NCI-H524 (cell line): ENCODE measurements at places on chromosomes 5 and 9.

- DNase-seq: peak; percentile 72
Measured at GRCh38 chr5:83472508-83473345, 1.2 kb downstream of the VCAN start.

GRCh38 chr5:16492398-16493140 is 27.0 kb upstream of the ZNF622 start:
- DNase-seq: peak; percentile 53

DNA sequence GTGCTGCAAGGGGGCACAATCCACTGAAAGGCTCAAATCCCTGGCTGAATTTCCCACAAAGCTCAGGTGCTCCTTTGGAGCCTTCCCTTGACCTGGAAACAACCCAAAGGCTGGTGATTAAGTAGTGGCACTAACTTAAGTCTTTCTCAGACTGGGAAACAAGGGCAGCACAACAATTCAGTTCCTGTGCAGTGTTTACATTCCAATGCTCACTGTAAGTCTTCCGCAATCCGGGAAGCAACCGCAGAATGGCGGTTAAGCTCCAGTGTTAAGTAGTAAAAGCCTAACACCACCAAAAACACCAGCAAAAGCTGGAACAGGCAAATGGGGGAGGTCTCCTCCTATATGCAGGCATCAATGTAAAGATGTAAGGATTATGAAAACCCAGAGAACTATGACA is 117.2 kb downstream of the TRPM3 start:
- no peak for DNase-seq

- DNase-seq: no peak
Measured at GRCh38 chr9:36134761-36135505, 1.6 kb upstream of the GLIPR2 start.

- peak; percentile 87 for DNase-seq
Measured at GRCh38 chr9:134738869-134739659, 97.5 kb downstream of the COL5A1 start.

DNA sequence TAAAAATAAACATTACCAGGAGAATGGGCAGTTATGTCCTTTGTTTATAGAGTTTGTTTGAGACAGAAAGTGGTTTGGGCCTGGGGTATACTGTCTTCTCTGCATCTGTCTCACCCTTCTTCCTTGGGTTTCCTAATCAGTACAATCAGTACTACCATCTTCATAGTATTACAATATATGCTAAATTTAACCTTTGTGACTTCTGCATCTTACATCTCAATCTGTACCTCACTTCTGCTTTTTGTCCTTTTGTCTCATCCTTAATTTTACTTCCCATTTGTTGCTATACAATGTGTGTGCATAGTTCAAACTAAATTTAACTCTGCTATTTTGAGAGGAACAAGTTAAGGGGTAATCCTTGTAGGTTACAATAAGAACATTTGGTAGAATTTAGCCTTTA is 19.6 kb downstream of the FBXO38 start:
- no peak for DNase-seq

DNA sequence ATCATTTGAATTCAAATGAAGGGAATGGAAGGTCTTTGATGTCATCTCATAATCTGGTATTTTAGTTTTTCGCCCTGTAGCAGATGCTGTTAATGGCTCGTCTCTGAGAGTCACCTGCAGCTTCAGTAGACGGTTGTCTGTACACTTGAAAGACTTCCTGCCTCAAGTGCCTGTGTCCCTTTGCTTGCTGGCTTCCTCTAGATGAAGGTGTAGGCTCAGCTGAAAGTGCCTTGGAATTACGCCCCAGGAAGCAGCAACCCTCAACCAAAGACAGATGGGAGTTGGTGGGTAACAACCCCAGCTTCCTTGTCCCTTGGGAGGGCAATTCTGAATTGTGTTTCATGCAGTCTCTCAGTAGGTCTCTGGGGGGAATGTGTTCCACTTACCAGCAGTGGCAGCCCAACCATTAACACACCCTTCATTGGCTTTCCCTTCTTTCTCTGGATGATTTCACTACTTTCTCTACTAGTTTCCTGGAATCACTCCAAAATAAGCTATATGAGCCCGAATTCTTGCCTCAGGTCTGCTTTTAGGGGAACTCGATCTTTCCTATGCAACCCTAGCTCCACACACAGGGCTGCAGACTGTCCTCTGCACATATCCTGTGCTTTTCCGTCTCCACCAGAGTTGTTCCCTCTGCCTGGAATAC is 395.6 kb downstream of the DMAC1 start:
- DNase-seq: no peak

- DNase-seq: no peak
Measured at GRCh38 chr9:126000731-126001580, 253.8 kb downstream of the PBX3 start.
